NCI-H187 treated with DMSO at 0.1 percent for 48 hours (cell line): ENCODE measurements at places on chromosomes 3 and 15.

DNA sequence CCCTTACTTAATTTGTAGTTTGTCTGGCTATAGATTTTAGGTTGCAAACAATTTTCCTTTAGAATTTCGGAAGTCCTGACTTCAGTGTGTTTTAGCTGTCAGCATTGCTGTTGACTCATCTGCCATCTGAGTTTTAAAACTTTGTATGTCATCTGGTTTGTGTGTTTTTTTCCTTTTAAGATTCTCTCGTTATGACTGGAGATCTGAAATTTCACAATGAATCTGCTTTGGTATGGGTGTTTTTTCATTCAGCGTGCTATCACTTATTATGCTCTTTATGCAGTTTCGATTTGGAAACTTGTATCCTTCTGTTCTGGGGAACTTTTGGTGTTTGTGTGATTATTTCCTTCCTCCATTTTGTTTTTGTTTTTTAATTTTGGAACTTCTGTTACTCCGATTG lies 53.7 kb upstream of the ZNF280D start:
- DNase-seq: no peak

DNA sequence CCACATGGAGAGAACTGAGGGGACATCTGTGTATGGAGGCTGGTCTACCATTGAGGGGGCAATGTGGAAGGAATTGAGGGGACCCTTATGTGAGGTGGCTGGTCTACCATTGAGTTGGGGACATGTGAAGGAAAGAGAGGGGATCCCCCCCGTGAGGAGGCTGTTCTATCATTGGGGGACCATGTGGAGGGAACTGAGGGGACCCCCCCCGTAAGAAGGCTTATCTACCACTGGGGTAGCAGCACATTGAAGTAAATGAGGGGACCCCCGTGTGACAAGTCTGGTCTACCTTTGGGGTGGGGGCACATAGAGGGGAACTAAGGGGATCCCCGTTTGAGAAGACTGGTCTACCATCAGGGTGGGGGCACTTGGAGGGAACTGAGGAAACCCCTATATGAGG lies 158.0 kb downstream of the FBLN2 start:
- DNase-seq: no peak

- no peak for DNase-seq
These were observed 5.3 kb upstream of the TTLL13 start for GRCh38 chr15:90243943-90244639.

- DNase-seq: no peak
These were observed 170.5 kb upstream of the UBE3A start for GRCh38 chr15:25609371-25609770.

DNA sequence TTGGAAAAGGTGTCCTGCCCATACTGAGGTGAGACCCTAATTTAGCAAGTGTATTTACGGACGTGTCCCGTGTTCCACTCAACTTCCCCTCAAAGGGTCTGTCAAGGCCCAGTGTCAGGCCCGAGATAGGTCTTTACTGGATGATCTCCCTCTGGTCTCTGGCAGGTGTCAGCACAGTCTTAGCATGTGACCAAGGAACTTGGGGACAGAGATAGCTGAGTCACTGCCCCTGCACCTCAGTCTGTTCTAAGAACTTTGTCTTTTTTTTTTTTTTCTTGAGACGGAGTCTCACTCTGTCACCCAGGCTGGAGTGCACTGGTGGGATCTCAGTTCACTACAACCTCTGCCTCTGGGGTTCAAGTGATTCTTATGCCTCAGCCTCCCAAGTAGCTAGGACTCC lies 32.1 kb upstream of the ALPK3 start:
- DNase-seq: no peak

- DNase-seq: no peak
These were observed 21.7 kb downstream of the MED12L start for GRCh38 chr3:151107177-151107576.

GRCh38 chr3:105800320-105800719 lies 68.5 kb downstream of the CBLB start:
- DNase-seq: no peak

DNA sequence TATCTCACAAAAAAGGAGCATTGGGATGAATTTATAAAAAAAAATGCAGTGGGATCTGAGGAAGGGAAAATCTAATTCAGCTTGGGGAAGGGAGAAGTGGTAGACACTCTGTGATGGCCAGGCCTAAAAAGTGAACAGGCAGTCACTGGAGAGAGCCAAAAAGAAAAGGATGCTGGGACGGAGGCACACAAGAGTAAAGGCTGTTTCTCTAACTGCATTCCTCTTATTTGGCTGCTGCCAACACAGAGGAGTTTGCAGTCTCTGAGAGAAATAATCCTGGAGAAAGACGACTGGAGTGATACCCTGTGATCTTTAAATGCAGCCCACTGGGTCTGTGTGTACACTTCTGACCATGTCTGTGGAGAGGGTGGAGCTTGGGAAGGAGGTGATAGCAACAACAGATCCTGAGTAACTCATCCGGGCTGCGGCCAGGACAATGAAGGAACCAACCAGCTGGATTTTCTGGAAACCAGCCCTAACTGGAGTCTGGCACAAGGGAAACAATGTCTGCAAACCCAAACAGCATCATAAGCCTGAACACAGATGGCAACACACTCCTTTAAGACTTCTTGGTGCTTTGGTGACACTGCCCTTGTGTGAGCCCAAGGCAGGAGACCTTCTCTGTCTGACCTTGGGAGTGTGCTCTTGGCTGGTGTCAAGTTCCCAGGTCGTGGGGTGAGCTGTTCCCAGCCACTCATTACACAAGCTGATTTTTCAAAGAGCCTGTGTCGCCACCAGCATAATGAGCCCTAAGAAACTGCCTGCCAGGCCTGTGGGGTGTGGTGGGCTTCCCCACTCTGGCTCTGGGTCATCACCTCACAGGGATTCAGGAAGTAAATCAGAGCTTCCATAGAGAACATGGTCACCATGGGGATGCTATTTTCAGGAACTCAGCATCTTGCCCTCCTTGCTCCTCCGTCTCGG lies 8.0 kb downstream of the FYCO1 start:
- no peak for DNase-seq

DNA sequence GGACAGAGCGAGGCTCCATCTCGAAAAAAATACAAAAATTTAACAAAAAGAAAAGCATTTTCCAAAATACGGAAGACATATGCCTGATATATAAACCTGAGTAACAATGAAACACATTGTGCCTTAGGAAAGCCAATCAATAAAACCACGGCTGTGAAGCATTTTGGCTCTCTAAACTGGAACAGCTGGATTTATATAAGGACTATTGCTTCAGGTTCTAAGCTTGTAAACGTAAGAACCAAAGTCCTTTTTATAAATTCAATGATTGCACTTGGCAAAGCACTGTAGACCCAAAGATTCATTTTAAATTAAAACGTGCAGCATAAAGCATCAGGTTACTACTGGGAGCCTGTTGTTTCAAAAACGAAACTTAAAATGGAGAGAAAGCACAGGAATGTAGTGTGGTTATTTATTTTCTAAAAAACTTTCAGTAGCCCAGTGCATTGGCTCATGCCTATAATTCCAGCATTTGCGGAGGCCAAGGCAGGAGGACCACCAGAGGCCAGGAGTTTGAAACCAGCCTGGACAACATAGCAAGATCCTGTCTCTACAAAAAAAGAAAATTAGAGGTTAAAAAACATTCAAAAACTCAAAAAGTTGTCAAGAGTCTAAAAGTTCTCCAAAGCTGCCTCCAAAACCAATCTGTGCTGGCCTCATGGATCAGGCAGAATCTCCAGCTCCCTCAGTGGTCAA lies 61.5 kb downstream of the USF3 start:
- no peak for DNase-seq
